Stimulated activated effector memory CD8-positive, alpha-beta T cell treated with anti-CD3 and anti-CD28 coated beads, Interleukin-12 subunit alpha, Interleukin-12 subunit beta, amount 100 ng/mL, for 72 hours (primary cell): ENCODE measurements at places on chromosomes 12 and 14.

- no peak for DNase-seq
Observed at GRCh38 chr12:131815131-131815530, 13.1 kb upstream of the MMP17 start.

- DNase-seq = no peak
Observed at GRCh38 chr12:100798286-100799160, 3.9 kb downstream of the ANO4 start.

DNA sequence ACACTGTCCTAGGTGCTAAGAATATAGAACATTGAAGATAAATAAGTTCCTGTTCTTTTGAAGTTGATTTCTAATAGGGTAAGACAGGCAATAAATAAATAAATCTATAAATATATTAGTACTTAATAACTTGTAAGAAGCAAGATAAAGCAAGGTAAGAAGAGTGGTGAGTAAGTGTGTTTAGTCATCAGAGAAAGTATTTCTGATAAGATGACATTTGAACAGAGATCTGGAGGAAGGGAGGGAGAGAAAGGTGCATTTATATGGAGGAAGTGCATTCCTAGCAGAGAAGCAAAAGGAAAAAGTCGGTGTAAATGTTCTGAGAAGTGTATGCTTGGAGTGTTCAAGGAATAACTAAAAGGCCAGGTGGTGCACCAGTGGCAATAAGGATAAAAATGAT is 184.4 kb upstream of the GRIP1 start:
- no peak for DNase-seq

DNA sequence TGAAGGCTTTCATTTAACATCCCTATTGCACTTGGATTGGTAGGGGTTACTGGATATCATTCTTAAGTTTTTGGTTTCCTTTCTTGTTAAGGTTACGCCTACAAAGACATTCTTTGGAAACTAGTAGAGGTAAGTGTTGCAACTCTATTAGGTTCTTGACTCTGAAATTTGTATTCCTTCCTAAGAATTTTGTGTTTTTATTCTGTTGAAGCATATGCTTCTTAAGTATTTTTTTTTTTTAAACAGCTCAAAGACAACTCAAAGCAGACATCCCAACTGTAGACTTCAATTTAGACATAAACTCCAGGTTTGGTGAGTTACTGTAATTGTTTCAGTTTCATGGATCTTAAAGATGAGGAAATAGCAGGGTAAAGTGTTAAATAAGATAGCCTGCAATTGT is 1.1 kb upstream of the RBMS2 start:
- no peak for DNase-seq

DNA sequence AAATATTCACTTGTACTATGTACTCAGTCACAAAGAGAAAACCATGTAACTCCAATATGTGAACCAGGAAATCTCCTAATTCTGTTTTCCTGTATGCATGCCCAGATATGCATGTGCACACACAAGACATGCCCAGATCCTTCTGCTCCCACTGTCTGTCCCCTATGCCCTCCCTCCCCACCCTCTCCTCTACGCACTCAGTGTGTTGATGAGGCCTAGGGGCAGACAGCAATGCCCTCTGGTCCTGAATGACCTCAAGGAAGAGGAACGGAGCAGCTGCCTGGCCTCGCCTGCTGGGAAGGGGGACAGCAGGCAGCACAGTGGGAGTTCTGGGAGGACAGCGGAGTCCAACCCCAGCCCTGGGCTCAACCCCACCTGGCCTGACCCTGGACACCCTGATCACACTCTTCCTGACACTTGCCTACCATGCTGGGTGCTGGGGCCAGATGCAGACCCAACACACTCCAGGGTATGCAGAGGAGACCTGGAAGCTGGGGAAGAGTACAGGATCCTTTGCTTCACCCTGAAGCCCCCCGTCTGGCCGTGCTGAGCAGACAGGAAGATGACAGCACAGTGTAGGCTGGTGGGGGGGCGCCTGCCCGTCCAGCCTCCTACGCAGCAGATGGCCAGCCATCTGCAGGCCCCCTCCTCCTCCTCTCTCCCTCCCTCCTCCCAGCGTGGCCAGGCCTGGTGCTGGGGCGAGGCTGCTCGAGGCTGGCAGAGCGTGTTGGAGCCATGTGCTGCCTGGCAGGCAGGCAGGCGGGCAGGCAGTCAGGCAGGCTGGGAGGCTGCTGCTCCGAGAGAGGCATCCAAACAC is 106.6 kb upstream of the NCOR2 start:
- no peak for DNase-seq

DNA sequence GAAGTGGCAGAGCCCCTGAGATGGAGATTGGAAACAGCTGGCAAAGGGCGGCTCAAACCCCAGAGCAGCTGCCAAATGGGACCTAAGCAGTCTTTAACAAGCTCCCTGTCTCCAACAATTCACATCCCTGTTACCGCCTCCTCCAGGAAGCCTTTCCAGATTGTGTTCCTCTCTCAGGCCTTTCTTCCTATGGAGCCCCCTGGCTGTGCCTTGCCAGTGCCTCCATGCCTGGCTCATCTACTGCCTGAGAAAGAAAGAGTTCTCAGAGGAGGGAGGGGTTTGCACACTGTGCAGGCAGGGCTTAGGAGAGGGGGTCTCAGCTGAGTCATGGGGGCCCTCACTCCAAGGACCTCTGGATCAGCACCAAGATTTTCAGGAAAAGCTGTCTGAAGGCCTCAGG is 8.8 kb upstream of the KRT74 start:
- DNase-seq = no peak

DNA sequence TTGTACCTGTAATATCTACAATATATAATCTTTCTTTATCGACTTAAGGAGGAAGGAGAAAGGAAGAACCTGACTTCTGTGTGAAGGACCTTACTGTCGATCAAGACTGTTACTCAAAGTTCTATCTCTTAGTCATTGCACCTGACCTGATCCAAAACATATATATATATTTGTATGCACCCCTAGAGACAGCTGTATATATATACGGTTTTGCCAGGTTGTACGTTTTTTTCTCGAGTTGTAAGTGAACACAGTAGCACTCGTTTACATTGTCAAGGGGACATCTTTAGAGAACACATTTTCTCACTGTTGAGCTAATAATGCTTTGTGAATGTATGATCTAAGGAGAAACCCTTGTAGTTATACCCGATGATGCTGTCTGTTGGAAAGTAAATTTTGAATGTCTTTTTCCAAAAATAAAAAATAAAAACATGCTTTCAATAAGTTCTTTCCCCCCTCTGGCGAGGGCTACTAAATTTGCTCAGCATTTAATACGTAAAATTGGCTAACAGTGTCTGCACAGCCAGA is 536 bp upstream of the SLC35E3 start:
- no peak for DNase-seq

- no peak for DNase-seq
Observed at GRCh38 chr14:84409435-84409834, 1120.5 kb upstream of the FLRT2 start.

DNA sequence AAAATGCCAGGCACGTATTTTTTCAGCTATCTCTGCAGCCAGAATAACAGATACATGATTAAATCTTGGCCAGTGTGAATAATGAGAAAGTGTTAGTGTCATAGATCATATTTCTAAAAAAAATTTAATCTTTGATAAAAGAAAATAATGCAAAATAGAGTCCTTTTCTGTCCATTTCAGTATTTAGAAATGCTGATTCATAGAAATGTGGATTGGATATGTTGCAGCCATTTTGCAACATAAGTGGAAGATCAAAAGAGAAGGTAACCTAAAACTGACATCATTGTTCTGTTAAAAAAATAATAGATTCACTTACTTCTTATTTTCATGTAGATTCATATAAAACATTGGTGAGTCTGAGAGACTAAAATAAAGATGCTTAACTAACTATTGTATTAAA is 1010.3 kb downstream of the LRFN5 start:
- no peak for DNase-seq

- DNase-seq = peak; percentile 67
Observed at GRCh38 chr14:99754141-99755067, 38.8 kb upstream of the EML1 start.

GRCh38 chr14:100822532-100823296 is 3.2 kb upstream of the MEG3 start:
- DNase-seq = no peak

DNA sequence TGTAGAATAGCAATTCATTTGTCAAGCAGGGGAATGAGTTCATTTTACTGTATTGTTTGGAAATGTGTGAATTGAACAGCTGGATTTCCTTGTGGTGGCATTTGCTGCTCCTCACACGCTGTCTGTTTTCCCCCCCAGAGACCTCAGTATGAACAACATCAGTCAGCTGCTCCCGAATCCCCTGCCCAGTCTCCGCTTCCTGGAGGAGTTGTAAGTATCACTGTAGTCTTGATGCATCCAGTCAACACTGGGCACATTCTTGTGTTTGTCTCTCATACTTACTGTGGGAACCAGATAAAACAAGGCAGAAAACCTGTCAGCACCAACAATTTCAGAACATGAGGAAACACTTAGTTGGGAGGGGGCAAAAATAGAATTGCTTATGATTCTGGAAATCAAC is 64.9 kb downstream of the LGR5 start:
- DNase-seq = no peak

- DNase-seq = no peak
Observed at GRCh38 chr14:87529081-87529480, 463.9 kb downstream of the GALC start.

- no peak for DNase-seq
Observed at GRCh38 chr14:82153689-82154088, 620.0 kb upstream of the SEL1L start.

DNA sequence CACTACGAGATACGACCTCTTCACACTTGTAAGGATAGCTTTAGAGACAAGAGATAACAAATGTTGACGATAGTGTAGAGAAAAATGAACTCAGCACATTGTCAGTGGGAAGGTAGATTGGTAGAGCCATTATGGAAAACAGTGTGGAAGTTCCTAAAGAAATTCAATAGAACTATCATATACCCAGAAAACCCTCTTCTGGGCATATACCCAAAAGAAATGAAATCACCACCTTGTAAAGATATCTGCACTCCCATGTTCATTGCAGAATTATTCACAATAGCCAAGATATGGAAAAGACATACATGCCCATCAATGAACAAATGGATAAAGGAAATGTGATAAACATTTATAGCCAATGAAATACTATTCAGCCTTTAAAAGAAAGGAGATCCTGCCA is 499.8 kb upstream of the TBX3 start:
- DNase-seq = no peak

- DNase-seq = no peak
Observed at GRCh38 chr14:75261820-75262219, 16.8 kb upstream of the FOS start.

- DNase-seq = no peak
Observed at GRCh38 chr12:99278899-99279298, 368.7 kb upstream of the GARIN6 start.

DNA sequence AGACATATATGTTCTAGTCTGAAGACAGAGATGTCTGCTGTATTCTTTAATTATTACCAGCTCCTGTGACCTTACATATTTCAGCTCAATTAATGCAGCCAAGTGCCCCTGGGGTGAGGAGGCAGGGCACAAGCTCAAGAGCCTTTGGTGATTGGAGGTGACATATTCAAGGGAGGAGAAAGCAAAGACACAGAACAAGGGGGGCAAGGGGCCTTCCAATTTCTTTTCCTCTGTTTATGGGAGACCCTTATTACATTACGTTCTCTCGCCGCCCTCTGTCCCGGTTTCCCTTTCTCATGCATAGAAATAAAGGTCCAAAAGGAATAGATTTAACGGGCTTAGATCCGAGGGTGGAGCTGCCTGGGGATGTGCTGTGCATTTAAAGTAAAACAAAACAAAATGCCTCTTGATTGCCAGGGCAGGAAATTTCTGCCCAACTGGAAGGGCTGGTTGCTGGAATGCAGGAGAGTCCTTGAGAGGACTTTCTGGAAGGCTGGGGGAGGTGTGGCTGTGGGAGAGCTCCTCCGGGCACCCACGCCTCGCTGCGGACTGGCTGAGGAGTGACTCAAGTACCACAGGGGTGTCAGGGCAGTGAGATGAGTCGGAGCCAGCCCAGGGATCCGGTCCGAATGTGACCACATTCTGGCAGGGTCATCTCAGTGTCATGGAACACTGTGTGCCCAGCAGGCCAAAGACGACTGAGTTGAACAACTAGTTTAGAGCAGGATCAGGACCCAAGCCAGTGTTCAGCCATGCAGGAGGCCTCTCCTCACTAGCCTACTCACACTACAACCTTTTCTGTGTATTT is 32.1 kb upstream of the GSG1 start:
- DNase-seq = no peak

- DNase-seq = peak; percentile 71
Observed at GRCh38 chr12:44774815-44775411, 101.2 kb downstream of the NELL2 start.

- no peak for DNase-seq
Observed at GRCh38 chr12:121202407-121203355, 7.2 kb upstream of the P2RX4 start.

- no peak for DNase-seq
Observed at GRCh38 chr14:65239143-65239937, 137.0 kb upstream of the MAX start.

DNA sequence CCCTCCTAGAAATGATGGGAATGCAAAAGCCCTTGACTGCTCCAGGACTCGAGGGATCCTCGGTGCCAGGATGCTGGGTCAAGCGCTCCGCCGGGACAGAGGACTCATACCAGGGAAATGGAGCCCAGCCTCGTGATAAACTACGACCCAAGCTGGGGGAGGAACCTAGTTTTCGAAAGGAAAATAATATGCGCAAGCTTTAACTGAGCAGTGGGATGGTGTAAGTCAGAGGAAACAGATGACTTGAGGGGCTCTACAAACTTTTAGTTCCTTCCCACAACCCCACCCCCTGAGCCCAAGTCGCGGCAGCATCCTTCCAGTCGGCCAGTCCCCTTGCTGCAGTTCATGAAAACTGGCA is 654 bp upstream of the SUPT16H start:
- DNase-seq = no peak

- DNase-seq = peak; percentile 14
Observed at GRCh38 chr14:24289649-24290280, 9.8 kb downstream of the DHRS1 start.

DNA sequence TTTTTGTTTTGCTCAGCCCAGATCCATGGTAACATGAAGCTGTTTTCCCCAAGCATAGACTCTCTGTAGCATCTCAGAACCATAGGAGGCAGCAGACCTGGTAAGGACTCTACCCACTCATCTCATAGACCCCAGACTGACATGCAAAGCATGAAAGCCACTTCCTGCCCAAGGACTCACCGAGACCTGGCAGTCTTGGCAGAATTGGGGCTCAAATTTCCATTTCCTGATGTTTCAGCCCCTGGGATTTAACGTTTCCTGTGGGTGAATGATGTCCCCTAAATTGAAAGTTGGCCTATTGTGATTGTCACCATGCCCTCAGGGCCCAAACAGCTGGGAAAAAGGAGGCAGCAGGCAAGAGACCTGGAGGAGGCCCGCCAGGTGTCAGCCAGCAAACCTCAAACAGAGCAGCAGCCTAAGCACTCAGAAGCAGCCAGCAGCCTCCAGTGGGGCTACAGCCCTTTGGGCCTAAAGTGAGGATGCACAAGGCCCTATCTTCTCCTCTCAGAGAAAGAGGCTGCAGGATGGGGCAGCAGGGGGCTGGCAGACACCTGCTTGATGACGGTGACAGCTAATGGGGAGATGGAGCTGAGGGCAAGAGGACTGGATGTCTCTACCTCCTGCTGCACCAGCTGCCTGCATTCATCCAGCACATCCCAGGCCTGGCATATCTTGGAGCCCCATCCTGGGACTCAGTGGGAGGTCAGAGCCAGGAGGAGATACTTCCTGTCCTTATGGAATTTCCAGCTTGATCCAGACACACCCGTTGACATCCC is 8.5 kb downstream of the KRT85 start:
- no peak for DNase-seq

GRCh38 chr12:76263696-76264095 is 84.5 kb downstream of the BBS10 start:
- DNase-seq = no peak
